Activated CD4-positive, alpha-beta T cell treated with anti-CD3 and anti-CD28 coated beads for 4 hours (primary cell): ENCODE measurements at places on chromosomes 2 and 18.

GRCh38 chr2:239266779-239267287 lies 134.0 kb downstream of the HDAC4 start:
- no peak for DNase-seq

DNA sequence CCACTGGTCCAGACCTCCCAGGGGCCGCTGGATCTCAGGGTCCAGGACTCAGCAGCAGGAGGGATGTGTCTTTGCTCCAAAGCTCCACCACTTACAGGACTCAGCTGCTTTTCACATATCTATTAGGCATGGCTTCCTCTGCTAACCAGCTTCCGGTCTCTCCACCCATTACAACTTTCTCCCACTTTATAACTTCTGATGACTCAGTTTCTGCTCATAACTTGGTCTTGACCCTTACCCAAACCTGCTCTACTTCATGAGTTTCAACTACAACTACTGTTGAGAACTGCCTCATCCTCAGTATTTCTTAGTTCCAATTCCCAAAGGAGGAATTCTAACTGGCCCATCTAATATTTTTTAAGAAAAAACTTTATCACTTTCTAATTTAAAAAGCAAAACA lies 17.2 kb downstream of the SULT1C2 start:
- DNase-seq: no peak

DNA sequence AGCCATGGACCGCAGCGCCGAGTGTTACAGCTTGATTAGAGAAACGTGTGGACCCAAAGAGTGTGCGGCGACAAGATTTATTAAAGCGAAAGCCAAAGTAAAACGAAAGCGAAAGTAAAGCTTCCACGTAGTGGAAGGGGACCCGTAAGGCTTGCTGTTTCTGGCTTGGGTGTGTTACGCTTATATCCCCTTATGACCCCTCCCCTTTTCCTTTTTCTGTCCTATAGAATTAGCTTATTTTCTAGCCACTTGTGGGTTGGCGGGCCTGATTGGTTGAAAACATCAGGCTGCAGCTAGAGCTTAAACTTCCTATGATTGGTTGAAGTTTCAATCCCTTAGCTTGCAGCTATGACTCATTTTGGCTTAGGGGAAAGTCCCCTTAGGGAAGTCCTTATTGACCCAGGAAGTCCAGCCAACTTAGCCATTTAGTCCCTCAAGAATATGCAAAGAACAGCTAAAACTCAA lies 969.7 kb downstream of the DCDC2C start:
- no peak for DNase-seq

- DNase-seq: no peak
Measured at GRCh38 chr2:232482301-232483238, 5.1 kb downstream of the ECEL1 start.

- no peak for DNase-seq
Measured at GRCh38 chr2:241649404-241649803, 11.9 kb downstream of the ATG4B start.

DNA sequence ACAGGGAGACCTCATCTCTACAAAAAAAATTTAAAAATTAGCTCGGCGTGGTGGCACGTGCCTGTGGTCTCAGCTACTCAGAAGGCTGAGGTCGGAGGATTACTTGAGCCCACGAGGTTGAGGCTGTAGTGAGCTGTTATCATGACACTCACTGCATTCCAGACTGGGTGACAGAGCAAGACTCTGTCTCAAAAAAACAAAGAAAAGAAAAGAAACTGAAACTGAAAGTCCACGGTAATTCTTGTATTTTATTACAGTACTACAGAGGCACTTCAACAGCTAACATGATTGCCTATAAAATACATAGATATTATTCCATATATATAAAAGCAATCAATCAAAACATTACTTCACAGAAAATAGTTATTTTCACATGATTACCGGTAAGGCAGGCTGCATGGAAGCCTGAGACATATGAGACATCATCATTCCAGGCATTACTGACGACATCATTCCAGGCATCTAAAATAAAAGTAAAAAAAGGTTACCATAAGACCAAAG lies 23.1 kb downstream of the PRPF40A start:
- peak; percentile 27 for DNase-seq

GRCh38 chr2:85866165-85866659 lies 22.6 kb downstream of the ST3GAL5 start:
- no peak for DNase-seq
